ENCODE measurements at places on chromosomes 4 and X.
A peak's percentile ranks its signal among the peaks of the same experiment; 100 is the strongest.

GRCh38 chr4:10032625-10033024 is 11.3 kb upstream of the SLC2A9 start:
- DNase-seq: no peak

- DNase-seq: no peak
These were observed 39.5 kb downstream of the WDR13 start for GRCh38 chrX:48636776-48637175.

DNA sequence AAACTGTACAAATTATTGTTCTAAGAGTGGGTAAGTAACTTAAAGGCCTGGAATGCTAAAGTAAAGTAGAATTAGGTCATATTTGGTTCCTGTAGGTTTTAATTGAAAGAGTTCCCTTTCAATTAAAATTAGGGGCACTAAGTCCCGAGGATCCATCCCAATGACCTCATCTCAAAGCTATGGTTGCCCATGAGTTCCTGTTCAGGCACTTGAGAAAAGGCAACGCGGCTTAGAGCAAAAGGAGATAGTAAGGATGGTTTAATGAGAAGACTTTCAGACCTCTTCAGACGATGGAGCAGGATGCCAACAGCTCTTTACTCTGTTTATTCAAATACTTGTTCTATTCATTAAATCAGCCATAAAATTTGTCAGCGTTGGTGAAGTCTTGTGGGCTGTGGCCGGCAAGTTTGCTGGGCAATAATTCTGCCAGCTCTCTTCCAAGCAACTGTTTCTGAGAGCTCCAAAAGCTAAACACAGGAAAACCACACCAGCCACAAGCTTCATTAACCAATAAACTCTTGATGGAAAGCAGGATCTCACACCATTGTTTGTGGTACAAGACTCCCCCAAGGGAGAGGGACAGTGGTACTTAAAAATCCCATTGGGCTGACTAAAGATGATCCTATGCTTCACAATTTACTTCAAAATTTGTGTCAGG is 167.4 kb downstream of the COL4A6 start:
- DNase-seq: no peak

DNA sequence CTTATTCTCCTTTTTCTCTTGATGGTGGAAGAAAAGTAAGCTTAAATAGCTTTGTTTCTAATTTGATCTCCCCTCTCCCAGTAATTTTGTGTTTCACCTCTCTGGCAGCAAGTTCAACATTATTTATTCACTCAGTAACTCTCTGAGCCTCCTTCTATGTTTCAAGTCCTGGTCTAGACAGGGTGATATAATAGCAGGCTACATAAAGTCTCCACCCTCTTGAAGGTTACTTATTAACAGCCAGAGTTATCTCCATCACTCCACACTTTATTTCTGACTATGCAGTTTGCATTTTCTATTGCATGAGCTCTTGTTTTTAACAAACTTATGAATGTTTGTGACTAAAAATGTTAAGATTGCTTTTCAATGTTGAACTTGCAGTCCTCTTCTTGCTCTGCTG is 17.8 kb upstream of the ANOS1 start:
- no peak for DNase-seq

DNA sequence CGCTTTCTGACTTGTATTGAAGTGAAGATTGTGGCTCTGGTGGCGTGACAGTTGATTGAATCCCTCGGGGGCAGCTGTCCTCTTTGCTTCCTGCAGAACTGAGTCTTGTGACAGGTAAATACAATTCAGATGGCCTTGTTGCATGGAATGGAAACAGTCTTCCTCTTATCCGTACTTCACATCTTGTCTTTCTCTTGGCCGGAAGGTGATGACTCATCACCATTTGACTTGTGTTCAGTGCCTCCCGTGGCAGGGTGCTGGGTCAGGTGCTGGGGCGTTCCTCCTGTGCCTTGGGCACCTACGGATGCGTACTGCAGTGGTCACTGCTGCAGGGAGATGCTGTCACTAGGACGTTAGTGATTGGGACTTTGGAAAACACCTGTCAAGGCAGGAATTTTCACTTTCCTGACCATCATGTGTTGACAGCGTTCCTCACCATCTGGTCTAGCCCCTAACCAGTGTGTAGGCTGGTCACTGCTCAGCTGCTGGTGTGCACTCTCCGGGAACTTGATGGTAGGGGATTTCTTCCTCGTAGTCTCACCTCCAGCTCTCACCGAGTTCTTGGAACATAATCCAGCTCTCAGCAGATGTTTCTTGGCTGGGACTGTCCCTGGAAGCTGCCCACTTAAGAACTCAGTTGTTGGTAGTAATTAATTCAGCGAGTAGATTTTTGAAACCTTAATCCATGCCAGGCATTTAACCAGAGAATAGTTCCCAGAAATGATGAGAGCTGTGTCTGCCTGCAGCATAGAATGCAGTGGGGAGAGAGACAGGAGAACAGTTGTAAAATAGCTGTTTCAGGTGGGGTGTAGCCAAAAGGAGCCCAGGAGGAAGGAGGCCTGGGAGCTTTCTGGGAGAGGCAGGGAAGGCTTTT is 7.2 kb downstream of the TBC1D14 start:
- DNase-seq: peak; percentile 71

DNA sequence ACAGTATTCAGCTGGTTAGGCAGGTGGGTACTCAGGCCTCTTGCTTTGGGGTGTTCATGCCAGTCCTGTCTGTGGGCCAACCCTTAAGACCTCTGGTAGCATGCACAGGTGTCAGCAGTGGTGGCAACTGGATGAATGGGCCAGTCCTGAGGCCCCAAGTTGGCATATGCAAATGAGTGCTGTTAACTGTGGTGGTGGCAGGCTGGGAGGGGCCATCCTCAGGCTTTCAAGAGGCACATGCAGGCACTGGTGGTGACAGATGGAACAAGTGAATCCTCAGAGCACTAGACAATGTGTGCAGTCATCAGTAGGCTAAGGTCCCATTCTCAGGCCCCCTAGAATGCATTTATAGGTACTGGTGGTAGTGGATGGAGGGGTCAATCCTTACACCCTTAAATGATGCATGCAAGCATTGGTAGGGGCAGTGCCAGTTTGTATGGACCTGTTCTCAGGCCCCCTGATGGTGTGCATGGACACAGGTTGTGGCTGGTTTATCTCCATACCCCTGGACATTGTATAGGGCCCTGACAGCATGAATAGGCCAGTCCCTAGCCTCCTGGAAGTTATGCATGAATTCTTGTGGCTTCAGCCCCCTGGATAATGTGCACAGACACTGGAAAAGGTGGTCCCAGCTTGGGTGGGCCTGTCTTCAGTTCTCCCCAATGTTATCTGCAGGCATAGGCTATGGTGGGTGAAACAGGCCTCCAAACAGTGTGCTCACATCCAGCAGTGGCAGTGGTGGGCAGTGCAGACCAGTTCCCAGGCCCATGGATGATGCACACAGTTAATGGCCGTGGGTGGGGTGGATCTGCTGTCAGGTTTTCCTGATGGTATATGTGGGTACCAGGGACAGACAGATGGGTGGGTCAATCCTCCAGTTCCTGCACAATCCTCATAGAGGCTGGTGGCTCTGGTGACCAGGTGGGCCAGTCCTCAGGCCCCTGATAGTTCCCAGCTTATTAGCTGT is 24.7 kb downstream of the TECRL start:
- DNase-seq: no peak

DNA sequence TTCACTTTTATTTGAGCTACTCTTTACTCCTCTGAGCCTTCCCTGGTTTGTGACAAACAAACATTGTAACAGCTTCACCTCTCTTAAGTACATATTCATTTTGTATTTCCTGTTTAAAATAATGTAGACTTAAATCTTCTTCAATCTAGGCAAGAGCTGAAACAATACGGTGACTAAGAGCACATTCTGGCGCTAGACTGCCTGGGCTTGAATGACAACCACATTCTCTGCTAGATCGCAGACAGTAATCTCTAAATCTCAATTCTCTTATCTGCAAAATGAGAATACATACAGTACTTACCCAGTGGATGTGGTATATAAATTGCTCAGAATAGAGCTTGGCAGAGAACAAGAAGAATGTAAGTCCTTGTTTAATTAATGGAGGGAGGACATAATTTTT is 144.8 kb downstream of the ARAP2 start:
- DNase-seq: no peak

DNA sequence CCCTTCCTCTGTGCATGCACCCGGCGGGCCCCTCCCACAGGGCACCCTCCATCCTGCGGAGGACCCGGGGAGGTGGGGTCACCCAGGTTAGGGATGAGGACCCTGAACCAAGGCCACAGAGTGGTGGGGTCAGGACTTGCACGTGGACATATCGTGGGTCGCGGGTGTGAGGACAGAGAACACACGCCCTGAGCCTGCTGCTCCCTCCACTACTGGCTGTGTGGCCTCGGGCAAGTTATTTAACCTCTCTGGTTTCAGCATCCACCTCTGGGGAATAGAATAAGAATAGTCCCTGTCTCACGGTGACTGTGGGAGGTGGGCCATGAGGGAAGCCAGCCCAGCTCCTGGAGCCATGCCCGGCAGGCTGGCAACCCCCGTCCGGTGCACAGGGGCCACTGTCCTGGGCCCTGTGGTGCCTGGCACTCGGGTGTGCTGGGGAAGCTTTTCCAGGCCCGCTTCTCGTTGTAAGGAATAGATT is 5.1 kb downstream of the PSAPL1 start:
- DNase-seq: peak; percentile 11

DNA sequence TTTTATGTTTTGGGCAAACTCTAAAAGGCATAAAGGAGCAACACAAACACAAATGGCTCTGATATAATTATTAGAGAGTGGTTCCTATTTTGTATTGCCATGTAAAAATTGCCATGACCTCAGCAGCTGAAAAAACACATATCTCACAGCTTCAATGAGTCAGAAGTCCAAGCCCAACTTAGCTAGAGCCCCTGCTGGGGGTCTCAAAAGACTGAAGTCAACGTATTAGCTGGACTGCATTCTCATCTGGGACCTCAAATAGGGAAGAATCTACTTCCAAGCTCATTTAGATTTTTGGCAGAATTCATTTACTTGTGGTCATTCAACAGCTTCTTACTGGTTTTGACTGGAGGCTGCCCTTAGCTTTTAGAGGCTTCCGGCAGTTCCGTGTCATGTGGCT is 47.4 kb downstream of the FREM3 start:
- no peak for DNase-seq

DNA sequence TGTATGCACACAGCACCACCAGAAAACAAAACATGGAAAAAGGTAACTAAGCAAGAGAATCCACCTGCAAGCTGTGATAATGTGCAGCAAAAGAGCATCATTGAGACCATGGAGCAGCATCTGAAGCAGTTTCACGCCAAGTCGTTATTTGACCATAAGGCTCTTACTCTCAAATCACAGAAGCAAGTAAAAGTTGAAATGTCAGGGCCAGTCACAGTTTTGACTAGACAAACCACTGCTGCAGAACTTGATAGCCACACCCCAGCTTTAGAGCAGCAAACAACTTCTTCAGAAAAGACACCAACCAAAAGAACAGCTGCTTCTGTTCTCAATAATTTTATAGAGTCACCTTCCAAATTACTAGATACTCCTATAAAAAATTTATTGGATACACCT is 90.2 kb downstream of the TET2 start:
- no peak for DNase-seq

GRCh38 chr4:39637221-39637585 is 1.5 kb downstream of the SMIM14 start:
- no peak for DNase-seq

DNA sequence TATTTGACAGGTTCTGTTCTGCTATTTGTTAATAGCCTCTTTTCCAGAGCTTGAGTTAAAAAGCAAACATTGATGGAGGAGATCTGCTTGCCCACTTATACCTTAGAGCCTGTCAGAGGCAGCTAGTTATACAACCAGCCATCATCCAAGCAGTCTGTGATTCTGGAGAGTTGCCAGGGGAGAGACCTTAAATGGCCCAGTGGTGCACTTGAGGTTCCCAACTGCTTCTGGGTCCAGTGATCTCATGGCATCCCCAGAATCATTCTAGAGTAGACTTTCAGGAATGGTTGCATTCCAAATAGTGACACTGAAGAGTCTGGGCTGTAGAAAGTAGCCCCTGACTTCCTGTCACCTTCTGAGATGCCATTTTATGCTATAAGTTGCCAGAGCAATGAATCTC is 160.7 kb downstream of the FHIP1A start:
- no peak for DNase-seq

DNA sequence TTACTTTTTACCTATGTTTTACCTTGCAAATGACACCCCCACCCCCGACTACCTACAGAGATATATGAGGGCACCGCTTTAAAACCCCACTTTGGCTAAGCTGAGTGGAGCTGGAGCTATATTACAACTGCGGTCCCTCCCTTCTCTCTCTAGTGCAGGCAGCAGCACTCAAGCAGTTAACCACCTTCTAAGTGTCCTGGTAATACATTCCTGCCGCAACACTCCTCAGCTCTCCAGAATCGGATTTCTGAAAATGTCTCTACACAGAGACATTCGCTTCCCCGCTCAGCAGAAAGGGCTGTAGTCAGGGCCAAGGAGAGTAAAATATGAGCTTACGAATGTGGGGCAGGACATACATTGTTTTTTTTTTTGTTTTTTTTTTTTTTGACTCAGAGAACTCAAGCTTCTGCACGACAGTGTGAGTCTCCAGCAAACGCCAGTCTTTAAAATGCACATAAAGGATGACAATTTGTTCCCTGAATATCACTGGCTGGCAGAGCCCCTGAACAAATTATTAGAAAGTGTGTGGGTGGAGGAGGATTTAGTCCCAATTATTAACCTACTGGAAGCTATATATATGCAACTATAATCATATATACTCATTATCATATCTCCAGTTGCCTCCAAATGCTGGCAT is 287.0 kb upstream of the TET2 start:
- no peak for DNase-seq

GRCh38 chr4:54542119-54542438 is 115.7 kb upstream of the KIT start:
- no peak for DNase-seq

DNA sequence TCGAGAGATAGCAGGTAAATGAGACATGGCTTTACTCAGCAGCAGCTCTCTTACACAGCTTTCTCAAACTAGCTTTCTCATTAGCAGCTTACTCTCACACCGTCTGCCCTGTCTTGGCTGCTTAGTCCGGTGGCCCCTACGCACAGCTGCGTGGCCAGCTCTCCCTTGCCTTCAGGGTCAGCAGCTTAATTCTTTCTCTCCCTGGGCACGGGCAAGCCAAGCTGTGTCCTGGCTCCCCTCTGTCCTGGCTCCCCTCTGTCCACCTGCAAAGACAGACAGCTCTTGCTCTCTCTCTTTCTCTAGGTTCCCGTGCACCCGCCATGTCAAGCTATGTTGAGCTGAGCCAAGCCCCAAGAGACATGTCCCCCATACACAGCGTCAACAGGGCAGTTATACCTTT is 39.4 kb downstream of the ZNF185 start:
- no peak for DNase-seq

- no peak for DNase-seq
These were observed 101.5 kb downstream of the SORBS2 start for GRCh38 chr4:185710487-185710995.

DNA sequence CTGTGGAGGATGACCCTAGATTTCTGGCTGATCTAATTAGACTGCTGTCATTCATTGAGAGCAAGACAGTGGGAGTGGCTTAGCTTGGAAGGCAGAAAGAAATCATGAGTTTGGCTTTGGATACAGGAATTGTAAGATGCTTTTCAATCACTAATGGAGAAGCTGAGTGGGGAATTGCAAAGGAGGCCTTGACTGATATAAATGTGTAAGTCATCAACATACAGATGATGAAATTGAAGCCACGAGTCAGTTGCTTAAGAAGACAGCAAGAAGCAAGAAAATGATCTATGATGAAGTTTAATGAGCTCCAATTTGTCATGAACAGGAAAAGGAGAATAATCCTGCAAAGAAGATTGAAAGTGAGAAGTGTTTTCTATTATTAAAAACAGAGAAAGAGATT is 136.7 kb upstream of the C1QTNF7 start:
- DNase-seq: no peak

- DNase-seq: no peak
These were observed 5.8 kb upstream of the SEPTIN11 start for GRCh38 chr4:76943790-76944189.
